NCI-H510A treated with DMSO at 0.1 percent for 48 hours (cell line): ENCODE measurements at places on chromosomes 3 and 15.

- DNase-seq, result no peak
Measured at GRCh38 chr3:87077355-87077754, 86.4 kb upstream of the VGLL3 start.

DNA sequence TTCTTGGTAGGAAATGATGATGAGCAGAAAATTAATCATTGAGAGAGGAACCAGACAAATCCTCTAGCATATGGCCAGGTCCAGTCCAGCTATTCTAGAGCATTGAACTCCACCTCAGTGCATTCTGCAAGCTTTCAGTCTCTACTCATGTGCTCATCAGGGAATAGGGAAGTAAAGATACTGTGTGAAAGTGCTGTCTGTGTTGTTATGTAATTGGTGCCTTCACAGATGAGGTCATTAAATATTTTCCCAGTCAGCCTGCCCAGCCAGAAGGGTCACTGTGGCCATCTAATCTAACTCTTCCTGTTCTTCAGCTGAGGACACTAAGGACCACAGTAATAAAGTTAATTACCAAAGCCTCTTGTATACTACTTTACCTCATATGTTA is 28.2 kb downstream of the C3orf62 start:
- no peak for DNase-seq

GRCh38 chr3:35307296-35307695 is 332.0 kb upstream of the ARPP21 start:
- no peak for DNase-seq

- DNase-seq, result no peak
Measured at GRCh38 chr15:52462806-52463360, 65.8 kb downstream of the MYO5A start.

GRCh38 chr3:73804204-73804603 is 179.5 kb upstream of the PDZRN3 start:
- DNase-seq, result no peak

GRCh38 chr15:85763157-85763556 is 31.6 kb downstream of the KLHL25 start:
- no peak for DNase-seq

GRCh38 chr15:93493172-93493571 is 404.2 kb upstream of the RGMA start:
- DNase-seq, result no peak

GRCh38 chr3:10007126-10007782 is 19.0 kb upstream of the FANCD2 start:
- no peak for DNase-seq

DNA sequence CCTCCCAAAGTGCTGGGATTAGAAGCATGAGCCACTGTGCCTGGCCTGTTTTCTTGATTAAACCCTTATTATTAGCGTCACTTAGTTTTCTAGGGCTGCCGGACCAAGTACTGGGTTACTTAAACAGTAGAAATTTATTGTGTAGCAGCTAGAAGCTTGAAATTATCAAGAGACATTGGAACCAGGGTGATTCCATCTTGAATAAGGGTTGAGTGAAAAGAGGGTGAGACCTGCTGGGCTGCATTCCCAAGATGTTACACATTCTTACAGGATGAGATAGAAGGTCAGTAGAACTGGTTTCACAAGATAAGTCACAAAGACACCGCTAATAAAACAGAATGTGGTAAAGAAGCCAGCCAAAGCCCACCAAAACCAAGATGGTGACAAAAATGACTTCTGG is 18.6 kb upstream of the FSTL1 start:
- no peak for DNase-seq

DNA sequence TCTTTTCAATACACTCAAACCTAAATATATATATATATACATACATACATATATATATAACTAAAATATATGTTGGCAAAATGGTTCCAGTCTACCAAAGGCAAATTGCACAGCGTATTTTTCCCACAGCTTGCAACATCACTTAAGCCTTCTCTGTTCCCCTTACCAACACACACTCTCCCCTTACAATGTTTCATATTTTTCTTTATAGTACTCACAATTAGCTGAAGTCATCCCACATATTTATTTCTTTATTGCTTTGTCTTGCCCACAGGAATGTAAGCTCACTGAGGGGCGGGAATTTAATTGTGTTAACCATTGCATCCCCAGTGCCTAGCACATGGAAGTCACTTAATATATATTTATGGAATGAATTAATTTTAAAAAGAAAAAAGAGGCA is 288.3 kb downstream of the ULK4 start:
- DNase-seq, result no peak

DNA sequence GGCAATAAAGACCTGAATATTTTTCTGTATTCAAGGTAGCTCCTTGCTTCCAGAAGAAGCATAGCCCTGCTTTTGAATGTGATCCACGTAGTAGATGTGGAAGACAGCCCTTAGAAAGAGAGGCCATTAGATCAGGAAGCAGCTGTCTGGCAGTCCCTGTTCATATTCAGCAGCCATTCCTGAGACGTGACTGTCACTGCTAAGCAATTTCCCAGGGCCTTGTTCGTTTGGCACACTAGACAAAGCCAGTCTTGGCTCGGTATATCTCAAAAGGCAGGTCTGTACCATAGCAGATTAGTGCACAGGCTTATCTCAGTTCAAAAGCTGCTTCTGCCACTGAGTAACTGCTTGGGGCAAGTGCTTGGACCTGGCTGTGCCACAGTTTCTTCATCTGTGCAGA is 287.8 kb upstream of the MCTP2 start:
- peak; percentile 6 for DNase-seq

DNA sequence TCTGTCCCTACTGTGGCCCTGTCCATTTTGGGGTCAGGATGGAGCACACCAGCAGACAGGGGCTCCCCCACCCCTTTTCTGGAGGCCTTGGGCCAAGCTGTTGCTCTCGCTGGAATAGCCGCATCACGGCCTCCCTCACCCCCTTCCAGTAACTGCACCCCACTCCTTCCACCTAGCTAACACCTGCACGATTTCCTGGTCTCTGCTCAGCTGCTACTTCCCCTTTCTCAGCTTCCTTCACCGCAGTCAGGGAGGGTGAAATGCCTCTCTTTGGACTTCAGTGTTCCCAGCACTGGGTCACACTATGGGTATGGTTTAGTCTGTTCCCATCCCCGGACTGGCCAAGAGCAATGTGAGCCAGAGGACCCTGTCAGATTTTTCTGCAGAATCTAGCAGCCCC is 400.2 kb downstream of the MCTP2 start:
- no peak for DNase-seq

- DNase-seq, result no peak
Measured at GRCh38 chr3:59782664-59783063, 732.8 kb upstream of the CFAP20DC start.

DNA sequence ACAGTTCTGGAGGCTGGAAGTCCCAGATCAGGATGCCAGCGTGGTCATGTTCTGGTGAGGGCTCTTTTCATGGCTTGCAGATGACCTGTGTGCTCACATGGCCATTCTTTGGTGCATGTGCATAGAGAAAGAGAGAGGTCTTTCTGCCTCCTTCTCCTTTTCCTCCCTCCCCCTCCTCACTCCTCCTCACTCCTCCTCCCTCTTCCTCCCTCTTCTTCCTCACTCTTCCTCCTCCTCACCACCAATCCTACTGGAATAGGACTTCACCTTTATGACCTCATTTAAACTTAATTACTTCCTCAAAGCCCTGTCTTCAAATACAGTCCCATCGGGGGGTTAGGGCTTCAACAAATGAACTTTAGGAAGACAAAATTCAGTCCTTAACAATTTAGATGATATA is 23.8 kb downstream of the ZNF654 start:
- no peak for DNase-seq

DNA sequence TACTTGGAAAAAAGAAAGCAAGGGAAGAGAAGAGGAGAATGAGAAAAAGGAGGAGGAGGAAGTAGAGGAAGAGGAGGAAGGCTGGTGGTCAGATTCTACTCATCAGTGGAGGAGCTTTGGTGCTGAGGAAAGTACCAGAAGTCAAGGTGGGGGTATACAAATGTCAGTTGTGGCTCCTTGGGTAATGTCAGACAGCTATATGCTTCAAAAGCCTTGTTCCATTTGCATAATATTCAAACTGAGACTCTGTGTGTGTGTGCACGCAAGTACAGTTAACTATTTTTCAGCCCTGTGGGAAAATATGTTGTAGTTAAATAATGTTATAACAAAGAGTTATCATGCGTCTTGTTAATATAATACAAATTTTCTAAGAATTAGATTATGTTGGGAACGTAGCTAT is 609.7 kb downstream of the PDCD6IP start:
- no peak for DNase-seq

GRCh38 chr3:48693826-48694225 is 8.1 kb upstream of the NCKIPSD start:
- no peak for DNase-seq

DNA sequence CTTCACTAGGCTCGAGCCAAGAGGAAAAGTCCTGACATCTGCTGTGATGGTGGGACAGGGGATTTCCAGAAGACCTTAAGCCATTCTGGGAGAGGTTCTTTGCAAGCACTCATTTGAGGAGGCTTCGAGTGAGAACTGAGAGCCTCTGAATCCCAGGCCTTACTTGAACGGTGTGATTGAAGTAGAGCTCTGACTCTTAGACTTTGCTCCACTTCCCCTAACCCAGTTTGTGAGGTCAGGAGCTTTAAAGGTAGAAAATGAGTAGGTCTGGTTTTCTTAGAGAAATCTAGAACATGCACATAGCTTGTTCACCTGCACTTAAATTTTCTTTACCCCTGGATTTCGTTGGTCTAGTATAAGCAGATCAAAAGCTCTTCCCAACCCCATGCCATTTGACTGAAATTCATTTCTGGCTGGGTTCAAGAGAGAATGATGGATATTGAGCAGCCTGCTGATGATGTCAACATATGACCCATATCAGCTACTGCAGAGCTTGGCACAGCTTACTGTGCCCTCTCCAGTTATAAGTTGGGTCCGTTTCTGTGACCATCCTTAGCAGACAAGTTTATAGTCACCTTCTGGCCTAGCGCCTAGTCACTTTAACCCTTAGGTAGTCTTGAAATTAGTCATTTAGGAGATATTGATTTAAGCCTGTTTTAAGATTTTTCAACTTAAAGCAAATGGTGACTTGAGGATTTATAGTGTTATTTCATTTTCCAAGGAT is 229.2 kb upstream of the CHRM5 start:
- no peak for DNase-seq

DNA sequence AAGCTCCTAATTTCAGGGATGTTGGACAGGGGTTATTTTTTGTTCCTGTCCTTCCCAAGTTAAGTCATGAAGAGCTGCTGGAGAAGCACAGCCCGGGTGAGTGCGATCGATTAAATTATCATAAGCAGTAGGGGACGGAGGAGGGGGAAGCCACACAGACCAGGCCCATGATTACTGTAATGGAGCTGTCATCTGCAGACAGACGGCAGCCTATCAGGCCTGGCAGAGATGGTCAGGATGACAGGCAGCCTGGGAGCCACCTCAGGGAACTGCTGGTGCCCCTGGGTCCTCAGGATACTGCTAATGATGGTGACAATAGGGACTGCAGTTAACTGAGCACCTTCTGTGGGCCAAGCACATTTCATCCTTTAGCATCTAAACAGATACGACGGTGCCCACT is 147.7 kb downstream of the RAB11A start:
- DNase-seq, result no peak

GRCh38 chr3:150783920-150784746 is 21.2 kb upstream of the SIAH2 start:
- DNase-seq, result no peak

GRCh38 chr15:91664224-91664836 is 189.2 kb upstream of the SLCO3A1 start:
- no peak for DNase-seq

GRCh38 chr3:71801986-71802385 is 17.0 kb upstream of the PROK2 start:
- no peak for DNase-seq

DNA sequence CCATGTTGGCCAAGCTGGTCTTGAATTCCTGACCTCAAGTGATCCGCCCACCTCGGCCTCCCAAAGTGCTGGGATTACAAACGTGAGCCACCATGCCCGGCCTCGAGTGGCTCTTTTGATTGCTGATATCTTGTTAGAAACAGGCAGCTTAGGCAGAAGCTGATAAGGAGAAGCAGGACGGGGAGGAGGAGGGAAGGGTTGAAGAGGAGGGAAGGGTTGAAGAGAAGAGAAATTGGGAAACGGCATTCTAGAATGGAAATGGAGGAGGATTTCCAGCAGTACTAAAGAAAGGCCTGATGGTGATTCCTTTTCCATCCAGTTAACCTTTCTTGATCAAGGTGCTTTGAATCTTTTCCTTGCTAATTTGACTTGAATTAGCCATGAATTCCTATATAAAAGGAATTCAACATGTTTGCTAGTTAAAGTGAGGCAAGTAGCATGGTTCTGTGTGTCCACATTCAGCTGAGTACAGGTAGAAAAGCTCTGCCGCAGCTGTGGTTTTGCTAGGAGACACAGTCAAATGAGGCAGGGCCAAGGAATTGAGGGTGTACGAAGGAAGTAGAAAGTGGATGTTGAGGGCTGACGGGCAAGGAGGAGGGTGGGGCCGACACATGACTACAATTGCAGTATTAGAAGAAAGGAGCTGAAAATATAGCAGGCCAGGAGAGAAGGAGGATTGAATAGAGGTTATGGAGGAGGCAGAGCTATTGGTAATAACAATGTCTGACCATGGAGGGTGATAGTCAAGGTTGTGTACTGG is 27.2 kb upstream of the ATP1B3 start:
- DNase-seq, result no peak

DNA sequence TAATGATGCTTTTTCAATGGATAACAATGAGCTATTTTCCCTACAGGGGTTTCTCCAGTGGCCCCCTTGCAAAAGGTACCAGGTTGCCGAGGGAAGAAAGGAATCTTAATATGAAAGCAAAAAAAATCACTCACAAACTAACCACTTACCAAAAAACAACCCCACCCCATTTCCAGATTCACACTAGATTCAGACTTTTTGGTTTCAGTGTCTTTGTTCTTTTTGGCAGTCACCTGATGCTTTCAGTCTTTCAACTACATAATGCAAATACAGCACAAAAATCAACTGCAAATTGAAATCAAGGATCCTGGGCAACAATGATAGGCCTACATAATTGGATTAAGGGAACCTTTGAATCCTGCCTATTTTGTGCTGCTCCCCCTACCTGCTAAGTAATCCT is 71.1 kb upstream of the RAP2B start:
- no peak for DNase-seq

GRCh38 chr15:73822998-73823397 is 50.4 kb upstream of the TBC1D21 start:
- DNase-seq, result no peak

- DNase-seq, result no peak
Measured at GRCh38 chr15:41847206-41847605, 8.6 kb downstream of the PLA2G4B start.

GRCh38 chr3:13115576-13115910 is 42.3 kb upstream of the IQSEC1 start:
- DNase-seq, result no peak
